NCI-H69 (cell line): ENCODE measurements at places on chromosomes 11 and 22.

DNA sequence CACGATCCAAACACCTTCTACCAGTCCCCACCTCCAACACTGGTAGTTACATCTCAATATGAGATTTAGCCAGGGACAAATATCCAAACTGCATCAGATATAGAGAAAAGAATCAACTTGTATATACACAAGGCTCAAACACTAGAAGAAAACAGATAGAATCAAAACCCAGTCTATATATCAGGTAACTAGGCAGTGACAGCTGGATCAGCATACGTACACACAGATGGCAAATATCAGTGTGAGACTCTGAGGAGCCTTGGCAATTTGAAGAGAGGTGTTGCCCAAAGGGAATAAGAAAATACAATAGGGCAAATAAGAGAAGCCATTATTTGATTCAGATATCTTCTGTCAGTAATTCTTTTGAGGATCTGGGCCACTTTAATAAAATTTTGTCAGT lies 951.3 kb upstream of the CHORDC1 start:
- DNase-seq: peak; percentile 89

DNA sequence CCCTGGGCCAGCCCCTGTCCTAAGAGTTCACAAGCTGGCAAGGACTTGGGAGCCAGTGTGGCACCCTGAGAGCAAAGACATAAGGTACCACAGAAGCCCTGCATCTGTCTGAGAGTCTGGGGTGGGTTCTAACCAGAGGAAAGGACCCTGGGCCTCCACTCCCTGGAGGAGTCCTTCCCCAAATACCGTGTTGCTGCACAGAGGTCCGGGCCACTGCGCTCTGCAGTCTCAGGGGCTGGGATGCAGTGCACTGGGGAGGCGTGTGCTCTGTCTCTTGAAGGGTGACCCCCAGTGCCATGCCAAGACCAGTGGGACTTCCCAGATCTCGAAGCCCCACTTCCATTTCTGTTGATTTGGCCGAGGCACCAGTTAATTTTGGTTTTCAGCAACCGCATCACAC lies 4.3 kb upstream of the SH3BP1 start:
- DNase-seq: no peak

- no peak for DNase-seq
Observed at GRCh38 chr11:123206791-123207434, 11.9 kb upstream of the CLMP start.

- peak; percentile 46 for DNase-seq
Observed at GRCh38 chr11:77993902-77994301, 566 bp downstream of the INTS4 start.

DNA sequence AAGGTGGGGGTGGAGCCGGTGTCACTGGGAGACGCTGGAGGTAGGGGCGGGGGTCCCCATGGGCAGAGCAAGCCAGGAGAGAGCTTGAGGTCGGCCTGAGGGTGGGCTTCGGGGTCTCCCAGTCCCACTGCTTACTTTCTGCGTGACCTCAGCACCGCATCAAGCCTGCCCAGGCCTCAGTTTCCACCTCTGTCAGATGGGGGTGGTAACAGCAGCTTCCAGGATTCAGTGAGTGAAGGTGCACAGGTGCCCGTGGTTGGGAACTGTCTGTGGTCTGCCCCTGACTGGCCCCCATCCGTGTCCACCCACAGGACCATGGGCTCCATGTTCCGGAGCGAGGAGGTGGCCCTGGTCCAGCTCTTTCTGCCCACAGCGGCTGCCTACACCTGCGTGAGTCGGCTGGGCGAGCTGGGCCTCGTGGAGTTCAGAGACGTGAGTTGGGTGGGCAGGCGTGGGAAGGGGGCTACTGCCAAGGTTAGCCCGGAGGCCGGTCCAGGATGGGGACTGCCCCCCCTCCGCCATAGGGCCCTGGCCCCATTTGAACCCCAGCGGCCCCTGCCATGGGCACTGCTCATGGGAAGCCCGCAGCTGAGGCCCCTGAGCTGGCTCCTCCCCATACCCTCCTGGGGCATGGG lies 2.2 kb downstream of the TCIRG1 start:
- DNase-seq: no peak

DNA sequence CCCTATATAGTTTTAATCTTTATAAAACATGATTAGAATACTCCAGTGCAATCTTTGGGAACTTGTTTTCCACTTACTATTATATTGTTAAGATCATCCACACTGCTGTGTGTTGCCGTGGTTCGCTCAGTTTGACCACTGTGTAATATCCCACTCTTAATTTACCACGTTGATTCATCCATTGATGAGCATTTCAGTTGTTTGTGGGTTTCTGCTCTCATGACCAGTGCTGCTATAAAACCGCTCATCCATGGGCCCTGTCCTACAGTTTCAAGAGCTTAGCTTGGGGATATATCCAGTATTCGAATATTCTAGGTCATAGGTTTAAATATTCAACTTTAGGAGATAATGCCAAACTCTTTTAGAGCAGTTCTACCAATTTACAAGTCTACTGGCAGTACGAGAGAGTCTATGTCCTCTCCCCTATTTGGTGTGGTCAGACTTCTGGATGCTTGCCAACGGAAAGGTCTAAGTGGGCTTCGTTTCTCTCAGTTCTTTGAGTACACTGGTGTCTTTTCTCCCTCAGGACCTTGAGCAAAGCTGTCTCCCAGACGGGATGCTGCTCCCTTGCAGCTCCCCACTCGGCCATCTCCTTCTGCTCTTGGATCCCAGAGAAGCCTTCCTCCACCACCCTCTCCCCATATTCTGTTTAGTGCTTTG lies 94.9 kb upstream of the ALX4 start:
- DNase-seq: no peak

- DNase-seq: peak; percentile 84
Observed at GRCh38 chr11:17760102-17761029, 25.8 kb downstream of the KCNC1 start.

- DNase-seq: no peak
Observed at GRCh38 chr11:42596576-42597145, 715.1 kb upstream of the API5 start.

GRCh38 chr22:20080445-20080775 lies 369 bp downstream of the DGCR8 start:
- peak; percentile 90 for DNase-seq

- peak; percentile 90 for DNase-seq
Observed at GRCh38 chr11:123261345-123262106, 66.5 kb upstream of the CLMP start.

GRCh38 chr11:45945397-45945999 lies 23.0 kb downstream of the LARGE2 start:
- no peak for DNase-seq

DNA sequence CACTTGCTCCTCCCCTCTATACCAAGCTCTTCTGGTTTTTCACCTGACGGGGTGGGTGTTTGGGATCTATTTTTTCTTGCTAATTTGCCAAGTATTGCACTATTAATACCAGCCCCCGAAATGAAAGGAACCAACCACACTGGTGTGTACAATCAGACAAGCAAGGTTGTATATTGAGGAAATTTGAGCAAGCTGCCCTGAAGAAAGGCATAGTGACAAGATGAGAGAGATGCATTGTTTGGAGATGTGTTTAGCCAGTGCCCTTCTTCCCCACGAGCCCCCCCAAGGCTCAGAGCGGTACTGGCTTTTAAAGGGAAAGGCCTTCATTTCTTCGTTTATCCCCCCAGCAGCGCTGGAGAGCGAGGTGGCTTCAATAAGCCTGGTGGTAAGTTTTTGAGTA lies 15.2 kb upstream of the GAS2L1 start:
- no peak for DNase-seq

GRCh38 chr11:131385763-131386390 lies 15.5 kb downstream of the NTM start:
- DNase-seq: no peak

DNA sequence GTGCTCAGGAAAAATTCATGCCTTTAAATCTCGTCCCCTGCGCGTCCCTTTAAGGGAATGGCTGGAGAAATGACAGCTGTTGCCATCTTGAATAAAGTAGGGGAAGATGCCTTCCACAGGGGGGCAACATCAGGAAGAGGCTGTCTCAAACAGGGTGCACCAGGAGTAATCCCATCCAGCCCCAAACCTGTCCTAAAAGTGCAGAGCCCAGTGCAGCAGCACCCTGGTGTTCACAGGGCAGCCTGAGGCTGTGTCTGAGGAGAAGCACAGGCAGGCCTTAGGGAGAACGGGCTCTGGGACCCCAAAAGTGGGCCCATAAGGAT lies 10.8 kb upstream of the C11orf96 start:
- DNase-seq: no peak

DNA sequence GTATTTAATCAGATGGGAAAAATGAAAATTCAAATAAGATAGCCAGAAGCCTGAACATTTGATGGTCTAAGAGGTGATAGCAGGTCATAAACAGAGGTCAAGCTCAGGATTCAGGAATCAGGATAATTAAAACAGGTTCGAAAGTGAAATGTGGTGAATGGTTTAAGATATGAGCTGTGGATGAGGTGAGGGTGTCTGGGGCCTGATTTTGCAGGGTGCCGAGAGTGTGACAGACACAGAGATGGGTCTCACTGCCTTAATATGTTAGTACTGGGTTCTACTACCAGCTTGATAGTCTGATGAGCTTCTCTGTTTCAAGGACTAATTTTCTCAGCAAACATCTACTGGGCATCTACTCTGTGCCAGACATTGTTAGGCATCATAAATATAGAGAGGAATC lies 19.9 kb upstream of the EMSY start:
- no peak for DNase-seq

- DNase-seq: no peak
Observed at GRCh38 chr11:44835296-44835695, 108.5 kb downstream of the TSPAN18 start.

- DNase-seq: no peak
Observed at GRCh38 chr11:1000357-1001278, 35.9 kb downstream of the MUC6 start.

GRCh38 chr22:38172832-38173640 lies 8.6 kb downstream of the PLA2G6 start:
- DNase-seq: peak; percentile 80

DNA sequence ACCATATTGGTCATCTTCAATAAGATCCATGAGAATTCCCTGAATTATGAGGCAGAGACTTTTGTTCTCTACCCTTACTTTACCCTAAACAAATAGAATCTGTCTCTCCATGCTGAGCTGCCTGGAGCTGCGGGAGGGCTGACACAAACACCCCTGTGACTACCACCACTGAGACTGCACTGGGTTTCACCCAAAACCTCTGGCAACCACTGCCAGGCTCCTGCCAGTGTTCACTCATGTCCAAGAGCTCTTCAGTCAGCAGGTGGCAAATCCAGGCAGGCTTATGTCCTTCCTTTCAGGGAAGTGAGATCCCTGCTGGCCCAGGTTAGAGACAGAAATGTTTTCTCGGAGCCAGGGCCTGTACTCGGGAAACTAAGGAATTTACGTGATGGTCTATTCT lies 1105.3 kb downstream of the LRRC4C start:
- no peak for DNase-seq

DNA sequence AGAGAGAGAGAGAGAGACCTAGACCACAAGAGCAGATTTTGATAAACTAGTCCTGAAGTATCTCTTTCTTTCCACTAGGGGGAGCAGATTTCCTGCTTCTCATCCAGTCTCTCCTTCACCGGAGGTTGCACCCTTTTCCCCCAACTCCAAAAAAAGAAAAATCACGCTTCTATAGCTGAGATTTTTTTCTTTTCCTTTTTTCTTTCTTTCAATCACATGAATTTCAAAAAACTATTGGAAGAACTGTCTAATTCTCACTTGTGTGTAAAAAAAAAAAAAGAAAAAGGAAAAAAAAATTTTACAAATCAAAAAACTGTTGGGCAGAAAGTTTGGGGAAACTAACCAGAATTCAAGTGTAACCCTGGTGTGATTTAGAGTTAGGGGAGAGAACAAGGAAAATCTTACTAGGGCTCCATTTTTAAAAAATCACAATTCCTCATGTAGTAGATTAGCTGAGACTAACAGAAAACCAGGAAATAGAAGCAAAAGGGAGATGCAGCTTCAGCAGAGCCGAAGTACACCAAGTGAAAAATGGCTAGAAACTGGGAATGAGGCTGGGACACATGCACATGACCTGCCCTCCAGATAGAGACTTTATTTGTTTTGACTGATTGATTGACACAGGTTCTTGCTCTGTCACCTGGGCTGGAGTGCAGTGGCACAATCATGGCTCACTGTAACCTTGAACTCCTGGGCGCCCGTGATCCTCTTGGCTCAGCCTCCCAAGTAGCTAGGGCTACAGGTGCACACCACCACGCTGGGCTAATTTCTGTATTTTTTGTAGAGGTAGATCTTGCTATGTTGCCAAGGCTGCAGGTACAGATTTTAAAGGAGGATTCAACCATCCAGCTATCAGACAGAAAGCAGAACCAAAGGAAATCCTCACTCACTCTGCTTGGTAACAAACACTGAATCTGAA lies 27.1 kb downstream of the SDHD start:
- DNase-seq: peak; percentile 78

GRCh38 chr11:37858398-37858797 lies 1260.4 kb upstream of the RAG2 start:
- DNase-seq: peak; percentile 7

- DNase-seq: peak; percentile 4
Observed at GRCh38 chr22:39773976-39774539, 119.5 kb downstream of the ENTHD1 start.

GRCh38 chr11:8256271-8257002 lies 7.2 kb downstream of the LMO1 start:
- no peak for DNase-seq

DNA sequence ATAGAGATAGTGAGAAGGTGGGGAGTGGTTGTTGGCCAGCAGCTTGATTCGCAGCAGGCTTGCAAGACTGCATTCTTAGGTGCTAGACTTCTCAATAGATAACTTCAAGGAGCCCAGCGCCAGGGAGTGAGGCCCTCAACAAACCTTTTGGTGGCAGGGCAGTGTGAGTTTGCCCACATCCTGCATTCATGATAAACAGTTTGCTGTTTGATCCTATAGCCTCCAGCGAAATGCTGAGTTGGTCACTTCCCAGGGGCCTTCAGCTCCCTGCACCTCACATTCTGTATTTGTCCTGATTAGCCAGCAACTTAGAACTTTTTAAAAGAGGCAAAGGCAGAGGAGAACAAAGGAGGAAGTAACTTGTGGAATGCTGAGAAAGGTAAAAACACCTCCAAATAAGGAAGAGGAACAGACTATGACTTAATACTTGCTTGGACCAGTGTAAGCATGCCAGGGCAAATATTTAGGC lies 25.1 kb downstream of the OR10A6 start:
- DNase-seq: no peak

GRCh38 chr22:39938509-39939111 lies 21.6 kb upstream of the TMA7B start:
- no peak for DNase-seq

GRCh38 chr11:128324531-128325141 lies 262.7 kb downstream of the ETS1 start:
- DNase-seq: no peak

GRCh38 chr22:42385696-42386095 lies 46.5 kb downstream of the NFAM1 start:
- DNase-seq: peak; percentile 45

DNA sequence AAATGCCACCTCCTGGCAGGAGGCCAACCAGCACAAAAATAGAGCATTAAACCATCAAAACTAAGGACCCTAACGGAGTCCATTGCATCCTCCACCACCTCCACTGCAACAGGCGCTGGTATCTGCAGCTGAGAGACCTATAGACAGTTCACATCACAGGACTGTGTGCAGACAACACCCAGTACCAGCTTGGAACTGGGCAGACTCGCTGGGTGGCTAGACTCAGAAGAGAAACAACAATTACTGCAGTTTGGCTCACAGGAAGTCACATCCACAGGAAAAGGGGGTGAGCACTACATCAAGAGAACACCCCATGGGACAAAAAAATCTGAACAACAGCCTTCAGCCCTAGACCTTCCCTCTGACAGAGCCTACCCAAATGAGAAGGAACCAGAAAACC lies 11.6 kb upstream of the TMEM45B start:
- no peak for DNase-seq
